Activated CD4-positive, CD25-positive, alpha-beta regulatory T cell (primary cell): ENCODE measurements at places on chromosomes 12 and 14.

DNA sequence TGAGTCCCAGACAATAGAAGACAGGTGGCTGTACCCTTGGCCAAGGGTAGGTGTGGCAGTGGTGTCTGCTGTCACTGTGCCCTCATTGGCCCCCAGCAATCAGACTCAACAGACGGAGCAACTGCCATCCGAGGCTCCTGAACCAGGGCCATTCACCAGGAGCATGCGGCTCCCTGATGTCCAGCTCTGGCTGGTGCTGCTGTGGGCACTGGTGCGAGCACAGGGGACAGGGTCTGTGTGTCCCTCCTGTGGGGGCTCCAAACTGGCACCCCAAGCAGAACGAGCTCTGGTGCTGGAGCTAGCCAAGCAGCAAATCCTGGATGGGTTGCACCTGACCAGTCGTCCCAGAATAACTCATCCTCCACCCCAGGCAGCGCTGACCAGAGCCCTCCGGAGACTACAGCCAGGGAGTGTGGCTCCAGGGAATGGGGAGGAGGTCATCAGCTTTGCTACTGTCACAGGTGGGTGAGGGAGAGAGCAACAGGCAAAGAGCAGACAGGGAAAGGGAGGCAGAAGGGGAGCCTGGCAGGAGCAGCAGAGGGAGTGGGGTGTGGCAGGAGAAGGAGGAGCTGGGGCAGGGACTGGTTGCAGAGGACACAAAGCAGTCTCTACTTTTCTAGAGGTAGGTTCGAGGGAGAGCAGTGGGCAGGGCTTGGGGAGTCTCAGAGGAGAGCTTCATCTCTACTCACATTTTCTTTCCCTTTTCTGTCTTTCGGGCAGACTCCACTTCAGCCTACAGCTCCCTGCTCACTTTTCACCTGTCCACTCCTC lies 452 bp downstream of the INHBE start:
- DNase-seq: no peak

GRCh38 chr14:59564366-59564765 lies 12.2 kb downstream of the CCDC175 start:
- no peak for DNase-seq

GRCh38 chr14:69471916-69472315 lies 12.6 kb upstream of the PLEKHD1 start:
- no peak for DNase-seq

DNA sequence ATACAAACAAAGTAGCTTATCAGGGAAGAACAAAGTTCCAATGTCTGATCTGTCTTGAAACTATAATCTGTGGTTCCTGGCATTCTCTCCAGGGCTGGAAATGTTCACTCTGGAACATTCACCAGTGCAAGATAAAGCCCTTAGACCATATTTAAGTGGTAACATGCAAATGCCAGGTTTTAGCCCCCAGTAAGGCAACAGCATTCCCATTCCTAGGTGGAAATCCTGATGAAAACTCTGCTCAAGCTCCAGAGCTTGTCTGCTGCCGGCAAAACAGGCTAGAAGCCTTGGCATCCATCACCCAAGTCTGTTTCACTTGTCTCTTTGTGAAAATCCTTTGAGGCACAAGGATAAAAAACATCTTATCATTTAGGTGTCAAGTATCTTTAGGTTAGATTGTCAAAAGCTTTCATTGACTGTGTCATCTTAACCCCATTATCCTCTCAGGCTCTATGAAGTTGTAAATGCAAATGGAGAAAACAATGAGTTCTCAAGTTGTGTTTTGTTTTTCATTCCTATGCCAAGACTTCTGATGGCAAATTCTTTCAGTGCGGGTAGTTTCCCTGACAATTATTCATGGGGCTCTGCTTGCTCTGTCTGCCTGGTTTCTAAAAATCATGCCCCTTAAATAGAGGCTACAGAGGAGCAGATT lies 344.7 kb downstream of the NELL2 start:
- DNase-seq: no peak

DNA sequence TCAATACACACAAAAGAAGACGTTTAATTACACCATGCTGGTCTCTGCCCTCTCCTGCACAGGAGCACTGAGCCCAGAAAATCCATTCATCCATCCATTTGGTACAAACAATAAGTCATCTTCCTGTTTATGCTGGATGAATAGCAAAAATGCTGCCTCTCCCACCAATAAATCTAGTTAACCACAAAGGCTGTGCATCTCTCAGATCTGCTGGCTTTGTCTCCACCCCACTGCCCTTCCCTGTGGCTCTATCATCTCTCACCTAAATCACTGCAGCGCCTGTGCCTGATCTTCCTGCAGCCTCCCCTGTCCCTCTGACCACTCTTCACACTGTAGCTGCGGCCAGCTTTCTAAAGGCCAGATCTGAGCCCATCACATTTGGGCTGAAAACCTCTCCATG lies 72.9 kb upstream of the DDX11 start:
- DNase-seq: no peak

- no peak for DNase-seq
Observed at GRCh38 chr14:65792208-65792905, 379.8 kb downstream of the FUT8 start.

GRCh38 chr14:66163023-66163422 lies 323.1 kb upstream of the CCDC196 start:
- DNase-seq: no peak

GRCh38 chr12:94504386-94504785 lies 44.7 kb upstream of the CEP83 start:
- DNase-seq: no peak
